ENCODE measurements at places on chromosomes 6 and 20.

GRCh38 chr6:4603291-4603690 lies 172.9 kb upstream of the CDYL start:
- no peak for DNase-seq

DNA sequence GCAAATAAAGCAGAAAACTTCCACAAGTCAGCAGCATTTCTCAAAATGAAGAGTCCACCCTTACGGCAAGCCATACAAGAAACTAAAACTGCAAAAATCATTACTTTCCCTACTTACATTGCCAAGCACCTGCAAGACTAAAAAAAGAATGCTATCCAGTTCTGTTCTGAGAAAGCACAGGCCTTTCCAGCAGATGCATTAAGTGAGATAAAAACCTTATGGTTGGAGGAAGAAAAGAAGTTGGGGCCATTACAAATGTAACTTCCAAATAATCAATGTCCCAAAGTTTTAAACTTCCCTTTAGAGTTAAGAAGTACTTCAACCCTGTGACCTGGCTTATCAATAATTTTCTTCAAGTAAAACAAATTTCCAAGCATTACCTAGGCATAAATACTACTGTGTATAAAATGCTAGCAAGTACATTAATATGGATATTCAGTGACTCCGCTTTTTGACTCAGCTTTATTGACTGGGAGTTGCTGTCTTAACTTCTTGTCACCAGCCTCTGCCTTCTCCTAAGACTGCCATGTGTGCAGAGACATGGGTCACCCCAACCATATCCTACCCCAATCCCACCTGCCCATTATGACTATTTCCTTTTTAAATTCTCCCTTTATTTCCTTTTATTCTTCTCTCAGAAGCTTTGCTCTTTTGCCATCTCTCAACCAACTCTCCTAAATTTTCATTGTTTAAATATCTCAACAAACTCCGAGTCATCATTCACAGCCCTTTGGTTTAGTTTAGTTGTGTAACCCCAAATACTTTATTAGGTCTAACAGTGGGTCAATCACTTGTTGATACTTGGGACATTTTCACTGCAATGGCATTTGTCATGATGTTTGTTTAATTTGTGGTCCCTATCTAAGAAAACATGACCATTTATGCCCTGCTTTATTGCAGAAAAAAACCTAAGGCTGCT lies 49.7 kb downstream of the SLC22A23 start:
- no peak for DNase-seq

DNA sequence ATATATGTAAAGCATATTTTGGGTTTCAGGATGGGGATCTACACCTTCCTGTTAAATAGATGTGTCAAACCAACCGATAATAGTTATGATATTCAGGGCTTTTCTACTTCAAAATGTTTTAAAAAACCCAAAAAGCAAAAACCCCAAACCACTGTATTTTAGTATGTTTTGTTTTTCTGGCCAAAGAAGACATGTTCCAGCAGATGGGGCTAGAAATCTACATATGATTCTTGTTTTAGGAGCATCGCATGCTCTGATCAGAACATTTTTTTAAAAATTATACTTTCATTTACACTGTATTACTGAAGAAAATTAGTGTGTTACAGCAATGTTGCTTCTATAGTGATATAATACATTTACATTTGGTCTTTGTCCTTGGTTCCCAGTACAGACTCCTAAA lies 11.0 kb downstream of the RMND1 start:
- no peak for DNase-seq

DNA sequence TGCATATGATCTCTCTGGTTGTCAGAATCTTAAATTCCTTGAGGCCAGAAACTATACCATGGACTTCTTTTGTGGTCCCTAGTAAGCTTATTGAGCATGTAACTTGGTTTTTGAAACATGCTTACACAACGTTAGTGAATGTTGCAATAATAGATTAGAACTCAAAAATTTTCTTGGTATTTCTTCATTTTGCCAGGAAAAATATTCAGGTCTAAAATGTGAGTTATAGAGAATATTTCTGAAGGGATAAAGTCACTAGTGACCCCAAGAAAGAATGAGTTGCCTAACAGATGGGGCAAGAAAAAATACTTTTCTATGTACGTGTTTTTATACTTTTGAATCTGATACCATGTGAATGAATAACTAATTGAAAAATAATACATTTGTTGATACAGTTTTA lies 195.4 kb downstream of the TFAP2A start:
- DNase-seq, result no peak

GRCh38 chr20:19777981-19778380 lies 19.9 kb downstream of the RIN2 start:
- no peak for DNase-seq

GRCh38 chr20:47667531-47668312 lies 117.6 kb downstream of the SULF2 start:
- no peak for DNase-seq

DNA sequence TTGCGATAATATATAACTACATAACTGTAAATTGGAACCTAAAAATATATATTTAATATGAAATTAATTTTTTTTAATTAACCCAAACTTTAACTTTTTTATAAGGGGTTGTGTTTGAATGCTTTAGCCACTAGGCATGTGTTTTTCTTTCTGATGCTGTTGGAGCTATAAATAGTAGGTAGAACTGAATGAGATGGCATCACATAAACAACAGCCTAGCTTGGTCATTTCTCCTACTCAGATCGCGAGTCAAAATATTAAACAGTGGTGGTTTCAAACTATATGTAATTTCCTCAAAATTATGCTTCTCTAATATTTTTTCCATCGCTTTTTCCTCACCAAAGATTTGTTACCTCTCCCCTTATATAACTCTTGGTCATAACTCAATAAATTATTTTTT lies 243.2 kb downstream of the ARID1B start:
- DNase-seq, result peak; percentile 10

GRCh38 chr6:15153191-15153590 lies 92.7 kb upstream of the JARID2 start:
- DNase-seq, result no peak

DNA sequence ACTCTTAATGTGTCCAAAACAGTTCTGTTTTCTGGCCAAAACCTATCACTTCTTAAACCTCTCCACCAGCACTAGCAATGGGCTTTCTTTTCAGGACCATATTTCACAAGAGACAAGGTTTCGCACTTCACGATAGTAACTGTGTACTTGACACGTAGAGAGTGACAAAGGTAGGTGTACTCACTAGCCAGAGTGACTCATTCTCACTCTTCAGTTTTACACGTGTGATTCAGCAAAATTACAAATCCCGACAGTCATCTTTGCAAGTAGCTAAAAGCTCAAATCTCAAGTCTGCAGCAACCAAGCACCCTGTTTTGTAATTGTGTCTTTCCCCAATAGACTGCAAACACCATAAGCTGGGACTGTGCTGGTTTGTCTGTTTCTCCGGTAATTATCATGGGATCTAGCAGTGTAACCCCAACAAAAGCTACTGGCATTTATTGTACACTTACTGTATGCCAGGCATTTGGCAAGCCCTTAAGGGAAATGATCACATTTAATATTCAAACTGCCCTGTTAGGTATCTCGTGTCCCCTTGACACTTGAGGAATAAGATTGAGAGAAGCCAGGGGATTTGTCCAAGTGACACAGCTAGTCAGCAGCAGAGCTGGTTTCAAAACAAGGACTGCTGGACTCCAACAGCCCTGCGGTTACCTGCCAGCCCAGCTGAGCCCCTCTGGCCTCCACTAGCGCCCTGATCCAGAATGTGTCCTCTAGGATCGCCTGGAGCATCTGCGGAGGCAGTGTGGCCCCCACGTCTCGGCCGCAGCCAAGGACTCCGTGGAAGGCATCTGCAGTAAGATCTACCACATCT lies 9.9 kb downstream of the PCIF1 start:
- peak; percentile 28 for DNase-seq

- DNase-seq, result no peak
Measured at GRCh38 chr6:84653027-84653551, 111.3 kb downstream of the TBX18 start.

All from A549 (cell line).